ENCODE measurements at places on chromosomes 11 and 22.

DNA sequence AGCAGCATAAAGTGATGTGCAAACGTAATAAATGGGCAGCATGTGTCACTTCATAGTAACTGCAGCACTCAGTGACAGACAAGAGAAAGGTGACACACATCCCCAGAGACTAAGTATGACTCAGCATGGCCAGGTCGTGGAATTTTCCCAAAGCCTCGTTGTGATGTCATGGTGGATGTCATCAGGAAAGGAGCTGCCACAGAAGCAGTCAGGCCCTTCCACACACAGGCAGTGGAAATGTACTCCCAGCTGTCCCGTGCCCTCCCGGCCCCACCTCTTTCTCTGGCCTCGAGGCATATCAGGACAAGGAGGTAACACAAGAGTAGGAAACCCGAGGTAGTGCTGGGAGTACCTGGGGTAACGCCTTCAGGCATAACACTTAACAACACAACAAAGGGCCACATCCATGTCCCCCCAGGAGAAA is 8.1 kb downstream of the PC start:
- DNase-seq = peak; percentile 77

DNA sequence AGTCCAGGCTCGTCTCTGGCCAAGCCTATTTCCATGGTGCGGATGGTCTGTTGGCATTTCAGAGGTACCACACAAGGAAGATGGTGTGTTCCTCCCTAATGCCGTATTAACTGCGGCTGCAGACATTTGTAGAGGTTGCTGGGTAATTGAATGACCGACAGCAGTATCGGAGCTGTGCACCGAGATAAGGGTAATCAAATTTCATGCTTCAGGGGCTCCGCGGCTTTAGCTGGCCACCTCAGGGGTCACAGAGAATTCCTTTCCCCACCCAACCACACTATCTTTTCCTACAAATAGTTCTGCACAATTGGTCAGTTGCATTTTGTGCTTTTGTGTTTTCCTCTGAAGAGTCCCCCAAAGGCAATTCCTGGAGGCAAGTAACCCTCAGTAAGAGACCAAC is 297.4 kb downstream of the OPCML start:
- DNase-seq = no peak

- no peak for DNase-seq
Observed at GRCh38 chr22:37920126-37920525, 14.0 kb downstream of the MICALL1 start.

- no peak for DNase-seq
Observed at GRCh38 chr11:29937526-29937925, 79.3 kb downstream of the KCNA4 start.

DNA sequence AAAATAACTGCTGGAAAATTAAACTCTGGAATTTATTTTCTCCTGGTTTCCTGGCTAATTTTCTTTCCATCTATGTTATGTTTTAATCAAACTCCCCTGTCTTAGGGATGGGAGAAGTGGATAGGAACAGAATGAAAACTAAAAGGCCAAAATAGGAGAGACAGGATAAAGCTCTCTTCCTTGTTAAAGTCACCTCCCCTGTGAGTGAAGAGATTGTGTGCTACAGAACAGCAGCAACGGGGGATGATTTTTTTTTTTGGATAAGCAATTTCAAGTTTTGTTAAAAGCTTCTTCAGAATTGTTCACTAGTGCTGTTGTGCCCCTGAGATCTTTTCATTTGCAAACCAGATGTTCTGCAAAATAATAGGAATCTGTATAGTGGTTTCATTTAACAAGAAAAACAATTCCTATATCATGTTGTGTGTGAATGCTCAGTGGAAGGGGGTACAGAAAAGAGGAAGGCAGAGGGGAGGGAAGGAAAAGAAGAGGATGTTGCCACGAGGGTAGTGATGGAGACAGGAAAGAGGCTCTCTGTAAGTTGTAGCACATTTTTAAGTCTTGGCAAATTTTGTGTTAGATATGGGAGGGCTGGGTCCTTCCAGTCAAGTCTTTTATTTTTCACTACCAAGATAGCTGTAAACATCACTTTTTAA is 301.2 kb downstream of the CADM1 start:
- DNase-seq = no peak

DNA sequence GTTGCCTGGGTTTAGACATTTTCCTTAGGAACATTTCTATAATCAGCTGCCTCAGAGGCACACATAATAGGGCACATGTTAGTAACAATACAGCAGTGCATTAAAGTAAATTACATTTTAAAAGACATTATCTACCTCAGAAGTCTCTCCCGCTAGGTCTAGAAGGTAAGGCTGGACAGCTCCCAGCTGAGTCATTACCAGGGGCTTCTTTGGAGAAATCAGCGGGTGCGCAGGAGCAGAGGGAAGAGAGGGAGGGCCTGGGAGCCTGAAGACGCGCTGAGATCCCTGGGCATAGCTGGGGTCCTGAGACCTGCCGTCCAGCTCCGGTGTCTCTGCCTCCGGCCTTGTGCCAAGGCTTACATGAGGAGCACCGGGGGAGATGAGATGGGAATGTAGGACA is 67.7 kb downstream of the TMPRSS5 start:
- no peak for DNase-seq

- no peak for DNase-seq
Observed at GRCh38 chr22:38853196-38853651, 9.4 kb upstream of the NPTXR start.

DNA sequence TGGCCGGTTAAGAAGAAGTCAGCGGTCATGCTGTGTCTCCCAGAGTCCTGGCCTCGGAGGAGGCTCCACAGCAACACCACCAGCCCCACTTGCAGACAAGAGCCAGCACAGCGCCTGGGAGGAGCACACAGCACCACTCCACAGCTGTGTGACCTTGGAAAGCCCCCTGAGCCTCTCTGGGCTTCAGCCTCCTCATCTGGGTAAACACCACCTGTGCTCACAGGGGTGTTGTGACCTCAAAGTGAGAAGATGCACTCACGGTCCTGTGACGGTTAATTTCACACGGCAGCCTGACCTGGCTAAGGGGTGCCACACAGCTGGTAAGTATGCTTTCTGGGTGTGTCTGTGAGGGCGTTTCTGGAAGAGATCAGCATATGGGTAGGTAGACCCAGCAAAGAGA is 54.7 kb downstream of the PHF21B start:
- no peak for DNase-seq

GRCh38 chr11:92531065-92531739 is 306.6 kb downstream of the FAT3 start:
- DNase-seq = no peak

DNA sequence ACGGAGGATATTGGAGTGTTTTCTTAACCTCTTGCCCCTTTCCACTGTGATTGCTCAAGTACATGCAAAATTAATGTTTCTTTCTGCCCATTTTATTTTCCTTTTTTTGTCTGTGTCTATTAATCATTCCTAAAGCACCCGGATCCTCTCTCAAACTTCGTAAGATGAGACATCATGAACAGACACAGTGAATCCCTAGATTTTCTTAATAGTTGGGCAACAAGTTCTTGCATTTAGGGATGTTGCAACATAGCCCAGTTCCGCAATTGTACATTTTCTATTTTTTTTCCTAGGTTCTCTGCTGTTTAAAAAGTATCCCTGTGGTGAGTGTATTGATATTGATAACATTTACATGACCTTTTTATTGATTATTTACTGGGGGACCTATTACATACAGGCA is 2.9 kb downstream of the FAM111A start:
- DNase-seq = no peak

DNA sequence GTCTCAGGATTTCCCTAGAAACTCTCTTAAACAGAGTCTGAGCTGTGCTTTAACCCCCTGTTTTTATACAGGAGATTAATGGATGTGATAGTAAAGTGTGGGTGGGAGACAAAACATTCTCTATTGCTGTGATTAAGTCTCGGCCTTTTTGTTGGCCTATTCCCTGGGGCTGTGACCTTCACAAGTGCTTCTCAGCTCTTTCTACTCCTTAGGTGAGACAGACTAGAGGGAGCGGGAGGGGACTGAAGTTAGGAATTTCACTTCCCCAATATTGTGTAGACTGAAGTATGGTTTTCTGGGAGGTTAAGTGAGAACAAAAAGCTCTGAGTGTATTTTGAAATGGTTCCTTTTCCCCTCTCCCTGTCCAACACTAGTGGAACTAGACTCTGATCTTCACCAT is 29.8 kb upstream of the OR8B8 start:
- DNase-seq = no peak

DNA sequence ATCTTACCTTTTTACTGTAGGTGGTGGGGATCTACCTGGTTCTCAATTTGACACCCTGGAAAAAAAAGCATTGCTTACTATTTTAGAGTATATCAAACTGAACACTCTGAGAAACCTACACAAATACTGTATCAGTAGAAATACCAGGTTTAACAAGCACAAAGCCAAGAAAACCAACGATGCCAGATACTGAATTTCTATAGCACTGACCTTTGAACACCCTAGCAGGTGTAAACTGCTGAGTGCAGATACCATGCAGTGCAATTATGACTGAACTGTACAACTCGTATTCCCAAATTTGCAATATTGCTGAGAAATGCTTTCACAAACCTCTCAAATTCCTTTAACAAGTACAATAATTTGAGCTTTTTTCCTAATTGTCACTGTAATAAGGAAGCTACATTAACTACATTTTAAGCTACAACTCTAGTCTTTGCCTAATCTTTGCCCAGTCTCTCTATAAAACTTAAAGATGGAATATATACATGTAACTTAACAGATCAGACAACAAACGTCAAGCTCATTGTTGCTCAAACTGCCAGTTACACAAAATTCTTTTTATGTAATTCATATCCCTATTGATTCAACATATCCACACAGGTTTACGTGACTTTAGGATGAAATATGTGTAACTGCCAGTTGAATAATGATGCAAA is 8.9 kb downstream of the TAF1D start:
- DNase-seq = no peak

DNA sequence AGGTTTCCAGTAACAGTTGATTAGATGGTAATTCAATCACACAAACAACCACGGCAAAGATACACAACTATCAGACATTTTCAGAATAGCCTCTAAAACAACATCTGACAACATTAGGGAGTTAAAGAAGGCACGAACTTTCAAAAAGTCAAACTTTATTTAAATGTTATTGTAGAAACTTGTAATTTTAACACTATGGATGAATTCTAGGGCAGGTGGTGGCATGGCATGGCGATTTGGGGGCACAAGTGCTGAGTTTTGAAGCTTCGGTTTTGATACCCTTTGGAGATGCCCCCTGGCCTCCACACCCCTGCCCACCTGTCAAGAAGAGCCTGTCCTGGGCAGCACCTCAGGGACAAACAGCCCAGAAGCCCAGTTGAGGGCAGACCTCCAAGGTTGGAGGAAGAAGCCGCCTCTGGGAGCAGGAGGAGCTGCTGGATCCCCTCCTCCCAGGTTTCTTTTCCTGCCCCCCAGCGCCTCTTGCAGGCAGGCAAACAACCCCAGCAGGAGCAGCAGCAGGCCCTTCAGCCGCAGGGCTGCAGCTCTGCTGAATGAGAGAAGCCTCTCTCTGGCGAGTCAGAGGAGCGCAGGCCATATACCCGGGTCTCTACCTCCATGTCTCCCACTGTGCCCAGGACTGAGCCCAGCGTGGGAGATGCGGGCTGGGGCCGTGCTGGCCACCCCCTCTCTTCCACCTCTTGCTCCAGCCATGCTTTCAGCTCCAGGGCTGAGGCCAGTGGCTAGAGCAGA is 102.1 kb upstream of the IGLL5 start:
- no peak for DNase-seq

DNA sequence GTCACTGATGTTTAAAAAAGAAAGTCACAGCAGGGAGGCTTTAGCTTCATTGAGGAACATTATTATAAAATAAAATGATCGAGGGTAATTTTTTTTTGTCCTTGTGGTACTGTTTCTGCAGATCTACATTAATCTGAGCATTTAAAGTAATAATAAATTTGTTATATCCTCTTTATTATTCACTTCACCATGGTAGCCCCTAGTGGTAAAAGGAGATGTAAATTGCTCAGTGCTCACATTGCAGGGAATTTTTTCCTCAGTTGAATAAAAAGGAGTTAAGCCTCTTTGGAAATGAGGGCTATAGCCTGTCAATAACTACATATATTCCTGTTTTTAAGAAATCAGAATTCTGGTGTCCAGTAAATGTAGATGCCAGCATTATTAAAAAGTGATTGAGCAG is 99.7 kb upstream of the VPREB1 start:
- DNase-seq = no peak

GRCh38 chr11:59429924-59430516 is 3.8 kb upstream of the OR5A2 start:
- DNase-seq = no peak

DNA sequence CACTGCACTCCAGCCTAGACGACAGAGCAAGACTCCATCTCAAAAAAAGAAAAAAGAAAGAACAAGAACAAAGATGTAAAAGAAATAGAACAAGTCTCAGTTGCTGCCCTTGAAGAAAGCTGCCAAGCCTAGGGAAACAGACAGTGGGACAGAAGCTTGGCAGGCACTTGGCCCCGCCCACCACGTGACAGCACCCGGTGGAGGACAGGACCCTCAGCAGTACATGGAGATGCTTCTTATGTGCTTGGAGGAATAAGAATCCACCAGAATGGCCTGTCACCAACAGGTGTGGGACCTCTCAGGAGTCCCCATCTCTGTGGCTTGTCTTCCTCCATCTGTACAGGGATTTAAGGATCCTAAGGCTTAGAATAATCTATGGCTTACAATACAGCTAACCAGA is 7.6 kb upstream of the TMPRSS6 start:
- DNase-seq = no peak

- no peak for DNase-seq
Observed at GRCh38 chr22:20624161-20624616, 116.8 kb downstream of the MED15 start.

DNA sequence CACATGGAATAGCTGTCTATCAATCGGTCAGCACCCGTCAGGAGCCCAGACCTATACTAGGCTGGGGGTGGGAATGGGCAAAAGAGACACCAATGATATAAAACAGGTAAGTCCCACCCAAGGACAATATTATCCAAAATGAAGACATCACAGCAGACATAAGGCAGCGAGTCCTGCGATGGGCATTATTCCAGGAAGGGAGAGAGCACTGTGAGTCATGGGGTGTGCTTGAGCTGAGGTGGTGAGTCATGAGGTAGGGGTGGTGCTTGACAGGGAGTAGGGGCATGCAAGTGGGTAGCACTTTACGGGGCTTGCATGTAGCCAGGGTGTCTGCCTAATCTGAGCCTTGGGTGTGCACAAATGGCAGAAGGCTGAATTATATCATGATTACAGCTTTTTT is 605.0 kb upstream of the CADM1 start:
- DNase-seq = no peak

DNA sequence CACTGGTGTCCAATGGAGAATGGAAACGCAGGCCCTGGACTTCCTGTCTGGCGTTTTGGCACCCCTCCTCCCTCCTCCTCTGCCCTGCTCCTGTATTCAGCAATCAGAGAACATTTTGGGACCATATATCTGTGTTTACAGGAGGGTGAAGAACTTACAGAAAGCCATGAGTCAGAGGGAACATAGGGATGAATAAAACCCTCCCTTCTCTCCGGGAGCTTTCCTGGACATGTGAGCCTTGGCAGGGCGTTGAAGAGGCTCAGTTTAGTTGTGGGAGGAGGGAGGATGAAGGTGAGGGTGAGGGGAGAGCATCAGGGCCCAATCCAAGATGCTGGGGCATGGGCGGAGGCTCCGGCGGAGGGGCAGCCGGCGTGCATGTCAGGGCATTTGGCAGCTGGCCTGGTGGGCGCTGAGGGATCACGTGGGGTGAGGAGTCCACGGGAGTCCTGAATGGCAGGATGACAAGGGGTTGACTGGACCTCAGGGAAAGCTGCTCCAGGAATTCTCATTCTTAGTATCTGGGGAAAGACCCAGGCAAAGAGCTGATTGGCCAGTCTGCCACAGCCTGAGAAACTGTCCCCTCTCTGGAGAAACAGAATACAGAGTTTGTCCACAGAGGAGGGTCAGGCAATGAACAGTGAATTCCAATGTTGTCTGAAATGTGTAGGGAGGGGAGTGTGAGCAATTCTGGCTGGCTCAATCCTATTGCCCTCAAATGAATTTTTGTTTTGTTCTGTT is 28.9 kb downstream of the MICAL2 start:
- DNase-seq = no peak
